ENCODE measurements at places on chromosomes 1 and 21.

GRCh38 chr1:226128487-226129075, 58.0 kb downstream of the ACBD3 start:
- DNase-seq, result no peak

DNA sequence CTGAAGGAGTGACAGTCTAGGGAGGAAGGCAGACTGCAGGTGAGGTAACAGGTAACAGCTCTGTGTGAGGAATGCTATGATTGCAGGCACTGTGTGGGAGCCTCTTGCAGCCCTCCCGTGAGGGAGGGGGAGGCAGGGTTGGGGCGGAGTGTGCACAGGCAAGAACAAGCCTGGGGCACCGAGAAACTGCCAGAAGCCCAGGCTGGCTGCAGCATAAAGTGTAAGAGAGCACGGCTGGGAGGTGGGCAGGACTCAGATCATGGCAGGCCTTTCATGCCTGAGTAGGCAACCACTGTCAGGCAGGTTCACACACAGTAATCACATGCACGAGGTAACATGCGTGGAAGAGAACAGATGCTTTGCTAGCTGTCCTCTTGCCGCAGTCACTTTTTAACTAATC, 11.3 kb upstream of the RHEX start:
- peak; percentile 66 for DNase-seq

GRCh38 chr1:14968251-14968851, 185.2 kb upstream of the TMEM51 start:
- peak; percentile 83 for DNase-seq

- DNase-seq, result peak; percentile 54
Observed at GRCh38 chr1:156356875-156357534, 12.0 kb upstream of the RHBG start.

DNA sequence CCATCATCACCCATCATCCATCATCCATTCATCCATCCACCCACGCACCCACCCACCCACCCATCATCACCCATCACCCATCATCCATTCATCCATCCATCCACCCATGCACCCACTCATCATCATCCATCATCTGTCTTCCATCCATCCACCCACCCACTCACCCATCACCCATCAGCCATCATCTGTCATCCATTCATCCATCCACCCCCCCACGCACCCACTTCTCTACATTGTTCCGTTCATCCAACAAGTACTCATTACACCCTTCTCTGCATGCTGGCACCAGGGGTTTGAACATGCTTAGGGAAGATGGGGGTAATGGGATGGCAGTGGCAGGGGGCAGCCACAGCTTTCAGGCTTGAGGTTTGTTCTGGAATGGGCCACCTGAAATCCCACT, 82.1 kb downstream of the ADARB1 start:
- no peak for DNase-seq

DNA sequence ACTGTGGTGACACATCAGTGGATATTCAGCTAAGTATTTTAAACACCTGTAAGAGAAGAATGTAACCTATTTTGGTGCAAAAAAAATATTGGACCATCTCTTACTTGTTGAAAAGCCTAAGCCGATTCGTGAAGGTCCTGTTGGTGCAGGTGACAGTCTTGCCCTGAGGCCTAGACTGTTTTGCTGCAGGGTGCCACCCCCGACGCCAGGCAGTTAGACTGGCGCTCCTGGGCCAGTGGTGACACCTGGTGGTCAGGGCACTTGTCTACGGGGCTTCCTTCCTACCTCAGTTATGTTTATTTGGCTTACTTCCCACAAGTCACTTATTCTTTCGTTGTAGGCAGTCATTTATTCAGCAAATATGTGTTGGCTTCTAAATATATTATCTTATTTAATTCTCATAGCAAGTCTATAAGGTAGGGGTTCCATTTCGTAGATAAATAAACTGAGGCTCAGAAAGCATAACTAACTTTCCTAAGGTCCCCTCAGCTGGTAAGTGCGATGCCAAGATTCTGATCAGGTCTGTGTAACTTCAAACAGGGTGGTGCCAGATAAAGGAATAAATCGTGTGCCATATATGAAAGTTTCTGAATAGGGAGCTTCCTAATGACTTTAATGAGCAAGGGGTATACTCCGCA, 1.9 kb downstream of the EEIG2 start:
- DNase-seq, result peak; percentile 42

DNA sequence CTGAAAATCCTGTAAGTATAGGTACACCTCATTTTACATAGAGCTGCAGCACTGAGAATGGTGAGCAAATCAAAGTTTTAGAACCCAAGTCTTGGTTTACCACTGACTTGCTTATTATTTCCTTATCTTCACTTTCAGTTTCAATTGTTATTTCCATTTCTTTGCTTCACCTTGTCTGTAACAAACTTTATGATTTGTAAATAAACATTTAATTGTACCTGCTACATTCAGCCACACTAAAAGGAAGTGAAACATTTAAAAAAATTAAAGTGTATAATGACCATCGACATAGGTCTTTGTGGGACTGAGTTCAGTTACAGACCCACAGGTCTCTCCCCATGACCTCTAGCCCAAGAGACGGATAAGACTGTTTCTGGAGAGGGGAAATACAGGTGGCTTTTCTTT, 34.4 kb downstream of the LGR6 start:
- DNase-seq, result no peak

- no peak for DNase-seq
Observed at GRCh38 chr1:33446590-33446989, 15.7 kb upstream of the PHC2 start.

- DNase-seq, result peak; percentile 83
Observed at GRCh38 chr1:27366411-27367159, at the start of gene MAP3K6. TSS of gene MAP3K6 (minus strand) at chr1:27366961. CDS start at chr1:27366597, 364 bp downstream.

GRCh38 chr21:43956019-43956669, 56.0 kb upstream of the TRAPPC10 start:
- DNase-seq, result no peak

GRCh38 chr1:182317611-182318161, 73.9 kb downstream of the GLUL start:
- peak; percentile 61 for DNase-seq

DNA sequence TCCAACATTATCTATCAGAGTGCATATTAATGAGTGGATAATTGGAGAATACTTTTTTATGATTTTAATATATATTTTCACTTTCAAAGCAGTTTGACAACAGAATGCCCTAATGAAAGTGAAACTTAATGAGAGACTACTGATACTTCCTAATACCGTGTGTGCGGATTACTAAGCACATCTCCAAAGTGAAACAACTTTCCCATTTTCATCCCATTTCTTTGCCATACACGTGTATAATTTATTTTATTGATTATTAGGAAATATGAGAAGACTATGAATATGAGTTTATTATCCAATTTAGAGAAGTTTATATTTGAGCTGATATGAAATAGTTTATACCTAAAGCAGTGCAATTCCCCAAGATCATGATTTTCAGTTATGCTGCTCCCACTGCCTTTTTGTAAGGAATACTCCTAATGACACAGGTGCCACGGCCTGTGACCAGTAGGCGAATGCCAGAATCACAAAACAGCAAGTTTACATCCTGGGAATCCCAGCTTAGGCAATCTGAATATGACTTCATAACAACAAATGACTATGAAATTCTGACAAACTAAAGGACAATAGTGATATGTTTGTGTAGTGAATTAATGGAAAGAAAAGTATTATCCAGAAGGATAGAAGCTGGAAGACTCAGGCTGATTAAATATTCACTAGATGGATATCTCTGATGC, 202.9 kb downstream of the NCAM2 start:
- DNase-seq, result no peak

DNA sequence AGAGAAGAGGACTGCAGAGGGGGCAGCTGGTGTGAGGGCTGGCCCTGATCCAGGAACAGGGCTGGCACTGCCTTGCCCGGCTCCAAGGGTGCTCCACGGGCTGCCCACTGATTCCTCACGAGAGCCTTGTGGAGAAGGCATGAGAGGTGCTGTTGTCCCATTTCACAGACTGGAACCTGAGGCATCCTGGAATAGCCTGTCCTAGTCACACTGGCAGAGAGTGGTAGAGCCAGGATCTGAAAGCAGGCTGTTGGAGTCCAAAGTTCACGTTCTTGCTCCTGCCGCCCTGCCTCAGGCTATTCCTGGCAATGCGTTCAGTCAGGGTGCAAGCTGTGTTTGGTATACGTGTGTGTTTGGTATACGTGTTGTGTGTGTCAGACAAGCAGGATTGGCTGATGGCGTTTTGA, 1.8 kb downstream of the RER1 start:
- DNase-seq, result no peak

GRCh38 chr1:192903142-192903541, 94.3 kb downstream of the RGS2 start:
- DNase-seq, result no peak

- DNase-seq, result no peak
Observed at GRCh38 chr1:66648901-66649595, 103.2 kb upstream of the DYNLT5 start.

- DNase-seq, result peak; percentile 89
Observed at GRCh38 chr21:43318841-43319781, 107.8 kb downstream of the SIK1 start.

DNA sequence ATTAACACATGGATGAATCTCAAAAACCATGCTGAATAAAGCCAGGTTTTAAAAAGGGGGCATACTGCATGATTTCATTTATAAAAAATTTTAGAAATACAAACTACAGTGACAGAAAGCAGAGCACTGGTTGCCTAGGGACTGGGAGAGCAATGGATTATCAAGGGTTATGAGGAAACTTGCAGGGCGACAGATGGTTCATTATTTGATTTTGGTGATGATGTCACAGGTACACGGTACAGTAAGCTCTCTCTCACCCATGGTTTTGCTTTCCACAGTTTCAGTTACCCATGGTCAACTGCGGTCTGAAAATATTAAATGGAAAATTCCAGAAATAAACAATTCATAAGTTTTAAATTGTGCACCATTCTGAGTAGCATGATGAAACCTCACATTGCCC, 14.1 kb downstream of the VAMP4 start:
- DNase-seq, result no peak

GRCh38 chr21:18460979-18461378, 57.4 kb upstream of the TMPRSS15 start:
- DNase-seq, result no peak

- no peak for DNase-seq
Observed at GRCh38 chr1:68228851-68229250, 3.5 kb downstream of the WLS start.

GRCh38 chr1:2821966-2822620, 20.6 kb upstream of the TTC34 start:
- peak; percentile 72 for DNase-seq

- DNase-seq, result no peak
Observed at GRCh38 chr1:42433369-42433768, 22.5 kb downstream of the ZMYND12 start.

DNA sequence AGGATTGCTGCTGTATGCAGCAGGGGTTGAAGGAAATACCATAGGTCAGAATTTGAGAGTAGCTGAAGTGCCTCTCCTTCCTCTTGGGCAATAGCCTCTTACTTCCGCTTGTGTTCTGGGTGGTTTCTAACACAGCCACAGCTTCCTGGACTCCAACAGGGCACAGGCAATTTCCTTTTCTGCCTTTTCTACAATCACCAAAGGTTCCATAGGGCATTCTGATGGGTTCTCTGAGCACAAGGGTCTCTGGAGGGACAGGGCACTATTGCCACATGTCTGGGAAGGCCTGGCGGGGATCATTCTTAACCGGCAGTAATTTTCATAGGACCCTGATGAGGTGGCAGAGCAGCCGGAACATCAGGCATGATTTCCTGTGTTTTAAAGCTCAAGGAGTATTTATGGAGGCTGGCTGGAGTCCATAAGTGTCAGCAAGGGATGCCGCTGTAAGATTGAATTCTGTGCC, 5.5 kb upstream of the AGTRAP start:
- DNase-seq, result no peak

DNA sequence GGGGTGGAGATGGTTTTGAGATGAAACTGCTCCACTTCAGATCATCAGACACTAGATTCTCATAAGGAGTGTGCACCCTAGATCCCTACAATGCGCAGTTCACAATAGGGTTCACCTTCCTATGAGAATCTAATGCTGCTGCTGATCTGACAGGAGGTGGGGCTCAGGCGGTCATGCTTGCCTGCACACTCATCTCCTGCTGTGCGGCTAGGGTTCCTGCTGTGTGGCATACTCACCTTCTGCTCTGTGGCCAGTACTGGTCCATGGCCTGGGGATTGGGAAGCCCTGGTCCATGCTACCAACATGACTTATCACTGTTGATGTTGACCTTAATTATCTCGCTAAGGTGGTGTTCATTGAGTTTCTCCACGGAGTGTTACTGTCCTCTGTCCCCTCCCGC, 144.5 kb downstream of the NAV1 start:
- DNase-seq, result no peak

GRCh38 chr21:43585924-43586413, 73.3 kb downstream of the HSF2BP start:
- DNase-seq, result peak; percentile 89

GRCh38 chr1:236018885-236019453, 45.9 kb downstream of the NID1 start:
- peak; percentile 69 for DNase-seq

DNA sequence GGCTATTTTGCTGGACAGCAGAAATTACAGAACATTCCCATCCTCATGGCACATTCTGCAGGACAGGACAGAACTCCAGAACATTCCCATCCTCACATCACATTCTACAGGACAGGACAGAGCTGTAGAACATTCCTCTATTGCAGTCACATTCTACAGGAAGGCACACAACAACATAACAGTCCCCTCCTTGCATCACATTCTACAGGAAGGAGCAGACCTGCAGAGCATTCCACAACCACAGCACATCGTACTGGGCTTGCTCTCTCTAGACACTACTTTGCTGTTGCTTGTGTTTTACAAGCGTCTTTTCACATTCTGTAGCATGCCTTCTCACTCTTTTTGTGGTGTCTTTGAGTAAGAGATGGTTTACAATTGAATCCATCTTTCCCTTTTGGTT, 26.8 kb upstream of the ABCB10 start:
- DNase-seq, result no peak

DNA sequence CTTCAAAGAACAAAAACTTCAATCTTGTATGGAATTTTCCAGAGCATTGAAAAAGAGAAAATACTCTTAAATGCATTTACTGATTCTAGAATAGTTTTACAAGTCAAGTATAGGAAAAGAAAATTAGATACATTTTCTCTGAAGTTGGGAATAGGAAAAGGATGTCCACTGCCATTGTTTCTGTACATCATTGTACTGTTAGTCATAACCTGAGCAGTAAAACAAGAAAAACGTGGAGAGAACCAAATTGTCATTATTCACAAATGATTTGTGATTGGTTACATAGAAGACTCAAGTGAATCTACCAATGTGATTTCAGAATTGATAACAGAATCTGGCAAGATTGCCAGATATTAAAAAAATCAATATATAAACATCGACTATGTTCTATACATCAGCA, 27.4 kb downstream of the PRKACB start:
- no peak for DNase-seq

DNA sequence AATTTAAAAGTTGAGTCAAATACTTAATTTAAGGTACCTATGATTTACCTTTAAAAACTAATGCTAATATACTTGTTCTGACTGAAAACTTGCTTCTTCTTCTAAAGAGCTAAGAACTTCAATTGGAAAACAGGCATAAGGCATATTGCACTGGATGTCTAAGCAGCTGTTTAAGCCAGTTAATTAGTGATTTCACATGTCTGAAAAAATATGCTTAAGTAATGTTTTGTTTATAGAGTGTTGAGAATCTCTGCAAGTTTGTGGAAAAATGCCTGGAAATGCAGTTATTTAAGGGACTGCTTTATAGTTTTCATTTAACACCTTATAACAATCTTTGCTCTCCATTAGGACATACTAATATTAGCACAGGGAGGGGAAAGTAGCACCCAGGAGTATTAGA, 28.2 kb downstream of the UBE2U start:
- DNase-seq, result no peak

All from eye (tissue), 1 donor.